Endothelial cell of umbilical vein (primary cell): ENCODE measurements at places on chromosomes 6 and 20. TPM values are rescaled to one million over a fixed set of nuclear protein-coding genes. Genes with fewer than 3 reads are reported as not detected.

The HLA-DOB gene
- 0.10 and 0.54 TPM in 2 replicates for polyA plus RNA-seq

GRCh38 chr20:41123631-41124030, 13.7 kb upstream of the PLCG1 start:
- DNase-seq: no peak

DNA sequence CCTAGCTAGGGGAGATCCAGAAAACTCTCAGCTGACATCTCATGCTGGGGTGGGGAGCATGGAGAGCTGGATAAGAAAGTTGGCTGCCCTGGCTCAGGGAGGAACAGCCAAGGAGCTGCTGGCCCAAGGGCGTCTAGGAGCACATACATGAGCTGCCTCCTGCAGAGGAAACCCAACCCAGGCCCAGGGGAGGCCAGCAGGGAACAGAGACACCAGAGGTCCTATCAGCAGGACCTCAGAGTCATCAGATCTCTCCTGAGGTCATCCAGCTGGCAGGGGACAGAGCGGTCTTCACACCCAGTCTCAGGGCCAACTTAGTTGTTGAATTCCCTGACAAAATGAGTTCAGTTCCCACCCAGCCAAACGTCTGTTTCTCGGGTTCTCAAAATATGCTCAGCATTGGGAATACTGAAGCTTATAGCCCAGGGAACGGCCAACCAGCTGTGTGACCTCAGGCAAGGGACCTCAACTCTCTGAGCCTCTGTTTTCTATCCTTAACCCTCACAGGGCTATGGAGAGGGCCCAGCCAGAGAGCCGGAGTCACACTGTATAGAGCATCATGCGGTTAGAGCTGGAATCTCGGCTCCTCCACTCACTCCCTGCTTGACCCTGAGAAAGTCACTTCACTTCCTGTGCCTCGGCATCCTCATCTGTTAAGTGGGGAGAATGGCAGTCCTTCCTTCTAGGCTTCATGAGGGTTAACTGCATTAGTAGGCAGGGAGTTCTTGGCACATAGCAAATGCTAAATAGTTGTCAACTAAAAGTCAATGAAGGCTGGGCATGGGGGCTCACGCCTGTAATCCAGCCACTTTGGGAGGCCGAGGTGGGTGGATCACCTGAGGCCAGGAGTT, 13.8 kb downstream of the ADA start:
- DNase-seq: no peak

DNA sequence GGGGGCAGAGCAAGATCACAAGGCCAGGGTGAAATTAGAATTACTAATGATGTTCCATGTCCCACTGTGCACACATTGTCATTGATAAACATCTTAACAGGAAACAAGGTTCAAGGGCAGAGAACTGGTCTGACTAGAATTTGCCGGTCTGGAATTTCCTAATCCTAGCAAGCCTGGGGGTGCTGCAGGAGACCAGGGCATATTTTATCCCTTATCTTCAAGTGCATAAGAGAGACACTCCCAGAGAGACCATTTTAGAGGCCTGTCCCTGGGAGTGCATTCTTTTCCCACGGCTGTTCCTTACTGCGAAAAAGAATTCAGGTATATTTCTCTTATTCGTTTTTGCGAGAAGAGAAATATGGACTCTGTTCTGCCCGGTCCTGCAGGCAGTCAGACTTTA, 41.5 kb downstream of the CD83 start:
- no peak for DNase-seq

The UQCC2 gene
- polyA plus RNA-seq: 46.3 and 52.1 TPM in 2 replicates

The FANCE gene
- 9.1 and 9.5 TPM in 2 replicates for polyA plus RNA-seq

GRCh38 chr20:41526327-41526726, 91.8 kb downstream of the CHD6 start:
- no peak for DNase-seq
